ENCODE measurements at places on chromosomes 5 and 9.

DNA sequence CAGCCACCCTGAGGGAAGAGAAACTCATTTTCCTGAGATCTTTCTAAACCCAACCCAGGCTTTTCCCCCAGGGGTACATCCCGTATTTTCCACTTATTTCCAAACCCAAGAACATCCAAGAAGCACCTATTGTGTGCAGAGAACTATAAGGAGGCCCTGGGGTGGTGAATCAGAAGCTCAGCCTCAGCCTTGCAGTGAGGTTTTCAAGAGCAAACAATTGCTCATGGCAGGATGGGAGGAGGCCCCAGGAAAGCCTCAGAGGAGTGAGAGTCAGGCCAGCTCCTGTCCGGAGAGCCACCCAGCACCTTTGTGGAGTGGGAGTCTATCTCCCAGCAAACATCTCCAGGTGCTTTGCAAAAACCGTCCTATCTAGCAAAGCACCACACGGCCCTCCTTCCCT lies 19.2 kb downstream of the NIPAL4 start:
- DNase-seq, result no peak

DNA sequence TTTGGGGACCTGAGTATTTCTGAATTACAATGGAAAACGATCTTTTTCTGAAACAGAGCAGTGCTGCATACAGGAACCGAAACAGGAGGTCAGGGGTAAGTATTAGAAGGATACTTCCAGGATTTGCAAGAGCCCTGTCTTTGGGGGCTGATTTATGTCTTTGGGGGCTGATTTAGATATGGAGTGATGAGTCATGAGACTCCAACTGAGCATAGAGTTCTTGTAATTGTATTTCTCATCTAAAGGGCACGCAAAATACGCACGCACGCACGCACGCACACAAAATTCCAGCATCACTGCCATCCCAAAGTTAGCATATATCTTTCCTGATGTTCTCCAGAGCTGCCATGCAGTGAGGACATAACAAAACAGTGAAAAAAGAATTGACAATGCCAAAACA lies 414.8 kb upstream of the CCNH start:
- no peak for DNase-seq

GRCh38 chr5:66655395-66656324 lies 59.5 kb downstream of the MAST4 start:
- no peak for DNase-seq

DNA sequence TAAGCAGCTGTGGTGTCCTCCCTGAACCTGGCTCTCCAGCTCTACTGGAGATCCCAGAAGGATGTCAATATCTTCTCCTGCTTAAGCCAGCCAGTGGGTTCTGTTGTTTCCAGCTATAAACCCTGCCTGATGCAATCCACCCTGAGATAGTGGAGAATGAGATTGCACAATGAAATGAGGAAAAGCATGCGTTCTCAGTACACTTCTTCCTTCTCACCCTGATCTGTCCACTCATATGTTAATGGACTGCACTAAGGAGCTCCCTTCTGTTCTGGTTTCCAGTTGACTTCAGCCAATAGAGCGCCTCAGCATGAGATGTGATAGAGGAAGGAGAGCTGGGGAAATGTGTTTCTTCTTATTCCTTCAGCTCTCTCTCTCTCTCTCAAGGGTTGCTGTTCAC lies 40.0 kb upstream of the CDH6 start:
- DNase-seq, result no peak

DNA sequence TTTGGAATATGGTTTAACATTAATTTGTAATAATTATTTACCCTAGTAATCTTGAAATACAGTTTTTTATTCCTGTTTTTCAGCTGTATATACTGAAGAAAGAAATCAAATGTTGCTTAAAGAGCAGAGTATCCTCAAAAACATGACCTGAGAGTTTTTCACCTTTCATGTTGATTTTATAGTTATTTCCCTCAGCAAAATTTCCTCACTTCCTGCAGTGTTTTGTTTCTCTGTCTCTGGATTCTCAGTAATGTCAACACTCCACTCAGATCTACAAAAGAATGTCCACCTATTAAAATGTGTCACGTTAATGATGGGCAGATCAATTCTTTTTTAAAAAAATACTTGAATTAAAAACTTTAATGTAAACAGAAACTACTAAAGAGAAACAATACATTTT lies 398.3 kb downstream of the ANXA1 start:
- no peak for DNase-seq

GRCh38 chr9:136059851-136060670 lies 35.0 kb downstream of the NACC2 start:
- DNase-seq, result no peak

- no peak for DNase-seq
Observed at GRCh38 chr5:121698690-121699089, 153.0 kb upstream of the FTMT start.

- DNase-seq, result no peak
Observed at GRCh38 chr5:80975065-80975464, 14.9 kb downstream of the RASGRF2 start.

- DNase-seq, result no peak
Observed at GRCh38 chr9:137381501-137382443, 41.2 kb downstream of the EXD3 start.

DNA sequence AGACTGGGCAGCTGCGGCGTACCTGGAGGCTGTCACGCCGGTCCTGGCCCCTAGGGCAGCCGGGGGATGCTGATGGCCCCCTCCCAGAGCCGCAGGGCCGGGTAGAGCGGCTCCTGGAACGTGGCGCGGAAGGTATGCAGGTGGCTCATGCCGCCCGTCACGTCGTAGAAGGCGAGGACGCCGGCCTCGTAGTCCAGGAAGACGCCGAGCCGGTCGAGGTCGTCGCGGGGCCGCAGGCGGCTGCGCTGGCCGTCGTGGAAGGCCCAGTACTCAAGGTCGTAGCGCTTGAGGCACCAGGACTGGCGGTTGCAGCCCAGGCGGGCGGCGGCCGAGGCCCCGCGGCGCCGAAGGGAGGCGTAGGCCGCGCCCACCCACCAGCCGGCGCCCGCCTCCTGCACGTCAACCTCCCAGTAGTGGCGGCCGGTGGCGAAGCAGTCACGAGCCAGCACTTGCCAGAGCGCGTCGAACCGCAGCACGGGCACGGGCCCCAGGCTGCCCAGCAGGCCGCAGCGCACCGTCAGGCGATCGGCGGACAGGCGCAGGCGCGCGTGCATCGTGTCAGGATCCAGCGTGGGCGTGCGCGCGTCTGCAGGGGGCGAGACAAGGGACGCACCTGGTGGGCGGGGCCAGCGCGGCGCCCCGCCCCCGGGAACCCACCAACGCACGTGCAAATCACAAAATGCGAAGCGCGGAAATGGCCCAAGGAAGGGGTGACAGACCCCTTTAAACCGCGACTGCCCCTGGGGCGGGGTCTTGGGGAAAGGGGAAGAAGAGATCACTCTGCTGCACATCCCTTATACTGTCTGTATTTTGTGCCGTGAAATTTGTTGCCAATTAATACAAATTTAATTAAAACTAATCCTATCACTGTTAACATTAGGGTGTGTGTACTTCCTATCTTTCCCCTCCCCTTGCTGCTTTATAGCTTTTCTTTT lies 31.2 kb downstream of the NANS start:
- DNase-seq, result no peak

- DNase-seq, result no peak
Observed at GRCh38 chr9:33185858-33186257, 18.7 kb upstream of the B4GALT1 start.

GRCh38 chr9:14627513-14627912 lies 65.7 kb downstream of the ZDHHC21 start:
- DNase-seq, result no peak

Measured in GDM1 (cell line).